ENCODE measurements at places on chromosomes 7 and 10.

- no peak for DNase-seq
Measured at GRCh38 chr7:10579561-10579960, 394.1 kb upstream of the PHF14 start.

GRCh38 chr10:62503872-62504271, 129.7 kb downstream of the ZNF365 start:
- no peak for DNase-seq

- DNase-seq: no peak
Measured at GRCh38 chr7:94056796-94057207, 52.6 kb upstream of the BET1 start.

DNA sequence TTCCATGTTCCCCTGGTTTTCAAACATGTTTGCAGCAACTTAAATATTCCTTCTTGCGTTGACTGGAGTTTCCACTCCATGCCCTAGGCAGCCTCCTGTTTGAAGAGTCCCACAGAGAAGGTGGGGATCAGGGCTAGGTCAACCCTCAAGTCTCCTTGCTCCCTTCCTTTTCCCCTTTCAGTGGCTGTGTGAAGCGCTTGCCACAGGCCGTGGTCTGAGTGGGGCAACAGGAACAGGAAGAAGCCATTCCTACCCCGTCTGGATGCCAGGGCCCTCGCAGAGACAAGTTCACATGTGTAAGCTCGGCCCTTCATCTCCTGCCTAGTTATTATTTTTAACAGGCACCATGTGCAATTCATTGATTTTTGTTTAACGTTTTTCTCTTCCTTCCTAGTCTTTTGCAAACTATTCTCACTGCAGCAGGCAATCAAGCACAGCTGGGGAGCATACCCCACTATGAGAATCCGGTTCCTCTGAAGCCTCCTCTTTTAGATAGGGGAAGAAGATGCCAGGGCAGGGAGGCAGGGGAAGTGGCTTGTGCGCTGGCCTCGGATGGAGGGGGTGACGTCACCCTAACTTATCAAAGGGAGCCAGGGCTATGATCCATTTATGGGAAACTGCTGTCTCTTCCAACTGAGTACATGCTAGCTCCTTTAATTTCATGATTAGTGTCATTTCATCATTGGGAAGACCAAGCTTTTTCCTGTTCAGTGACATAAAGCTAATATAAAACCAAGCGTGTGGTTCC, 64.2 kb downstream of the PRLHR start:
- no peak for DNase-seq

GRCh38 chr7:82080254-82080927, 310.5 kb upstream of the HGF start:
- DNase-seq: no peak

DNA sequence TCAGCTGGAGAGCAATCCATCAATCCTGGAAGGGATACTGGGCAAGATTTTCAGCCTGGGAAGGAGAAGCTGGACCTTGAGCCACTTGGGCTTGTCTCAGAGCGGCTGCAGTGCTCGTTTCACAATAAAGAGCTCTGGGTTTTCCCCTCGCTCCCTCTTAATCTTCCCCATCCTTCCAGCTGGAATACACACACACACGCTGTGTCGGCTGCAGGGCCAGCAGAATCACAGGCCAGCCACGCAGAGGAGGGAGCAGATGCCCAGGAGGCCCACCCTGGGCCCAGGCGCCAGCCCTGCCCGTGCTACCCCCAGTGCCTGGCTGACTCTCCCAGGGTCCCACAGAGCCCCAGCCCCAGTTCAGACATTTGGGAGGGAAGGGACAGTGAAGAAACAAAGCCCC, 255.1 kb downstream of the TNS3 start:
- DNase-seq: no peak

- peak; percentile 83 for DNase-seq
Measured at GRCh38 chr10:101297901-101298486, 56.0 kb upstream of the BTRC start.

- no peak for DNase-seq
Measured at GRCh38 chr10:101570428-101571270, 17.4 kb downstream of the POLL start.

GRCh38 chr7:131157530-131158243, 170.0 kb upstream of the MKLN1 start:
- no peak for DNase-seq

- DNase-seq: peak; percentile 42
Measured at GRCh38 chr7:80883154-80884025, 35.5 kb downstream of the SEMA3C start.

GRCh38 chr7:103893350-103893749, 96.1 kb downstream of the RELN start:
- DNase-seq: no peak

DNA sequence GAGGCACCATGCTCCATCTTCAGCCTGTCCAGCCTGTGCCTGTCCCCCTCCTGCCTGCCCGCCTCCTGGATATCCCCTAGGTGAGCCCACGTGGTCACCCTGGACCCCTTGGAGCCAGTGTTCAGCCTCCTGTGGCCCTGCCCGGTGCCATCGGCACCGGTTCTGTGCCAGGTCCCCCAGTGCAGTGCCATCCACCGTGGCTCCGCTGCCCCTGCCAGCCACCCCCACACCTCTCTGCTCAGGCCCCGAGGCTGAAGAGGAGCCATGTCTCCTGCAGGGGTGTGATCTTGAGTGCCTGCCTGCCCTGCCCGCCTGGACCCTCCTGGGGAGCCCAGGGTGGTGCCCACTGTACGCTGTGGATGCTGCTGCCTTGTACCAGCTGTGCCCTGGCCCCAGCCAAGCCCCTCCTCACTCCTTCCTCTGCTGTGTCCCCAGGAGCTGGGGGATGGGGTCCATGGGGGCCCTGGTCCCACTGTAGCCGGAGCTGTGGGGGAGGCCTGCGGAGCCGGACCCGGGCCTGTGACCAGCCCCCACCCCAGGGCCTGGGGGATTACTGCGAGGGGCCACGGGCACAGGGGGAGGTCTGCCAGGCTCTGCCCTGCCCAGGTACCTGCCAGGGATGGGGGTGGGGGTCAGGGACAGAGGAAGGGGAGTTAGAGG, 26.2 kb upstream of the ZNF862 start:
- DNase-seq: no peak

DNA sequence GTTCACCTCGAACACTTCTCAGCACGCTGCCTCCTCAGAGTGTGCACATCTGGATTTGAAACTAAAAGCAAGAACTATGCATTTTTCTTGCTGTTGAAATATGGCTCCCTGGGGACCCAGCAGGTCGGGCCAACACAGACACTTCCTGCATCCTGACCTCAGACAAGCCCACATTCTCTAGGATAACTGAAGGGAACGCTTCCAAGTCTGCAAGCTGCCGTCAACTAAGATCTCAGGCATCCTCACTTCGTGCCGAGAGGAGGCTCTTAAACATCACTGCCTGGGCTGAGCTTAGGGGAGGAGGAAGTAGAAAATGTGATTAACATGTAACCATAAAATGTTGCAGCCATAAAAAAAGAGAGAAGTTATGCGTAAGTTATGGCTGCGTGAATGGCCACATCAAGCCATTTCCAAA, 65.5 kb downstream of the PYROXD2 start:
- DNase-seq: no peak

DNA sequence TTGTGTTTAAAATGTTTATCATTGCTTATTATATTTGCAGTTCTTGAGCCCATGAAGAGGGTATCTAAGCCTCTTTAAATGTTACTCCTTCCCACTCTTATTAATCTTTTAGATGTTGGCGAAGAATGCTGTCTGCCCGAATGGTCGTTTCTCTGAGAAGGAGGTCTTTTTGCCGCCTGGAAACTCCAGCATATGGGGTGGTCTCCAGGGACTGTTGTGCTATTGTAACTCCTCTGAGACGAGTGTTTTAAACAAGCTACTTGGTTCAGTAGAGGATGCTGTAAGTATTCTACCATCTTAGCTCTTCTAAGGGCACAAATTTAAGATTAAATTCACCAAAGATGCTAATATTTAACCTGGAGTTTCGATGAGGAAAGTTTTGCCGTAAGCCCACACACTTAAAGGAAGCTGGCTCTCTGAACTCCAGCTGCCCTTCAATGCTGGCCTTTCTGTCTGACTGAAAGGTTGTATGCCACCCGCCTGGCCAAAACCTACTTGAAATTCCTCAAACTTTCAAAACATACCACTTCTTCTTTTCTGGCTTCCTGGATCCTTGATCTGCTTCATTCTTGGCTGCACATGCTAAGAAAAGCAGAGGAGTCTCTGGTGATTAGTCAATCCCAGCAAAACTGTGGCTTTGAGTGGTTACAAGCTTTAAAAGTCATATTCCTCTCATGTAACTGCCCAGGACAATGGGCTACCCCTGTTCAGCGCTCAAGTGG, 74.7 kb downstream of the ABCA13 start:
- DNase-seq: no peak

- DNase-seq: no peak
Measured at GRCh38 chr10:21700474-21700873, 166.4 kb downstream of the MLLT10 start.

GRCh38 chr7:98252425-98253054, 508 bp upstream of the TECPR1 start:
- DNase-seq: no peak

- no peak for DNase-seq
Measured at GRCh38 chr7:7848246-7848645, 120.3 kb upstream of the GLCCI1 start.

- peak; percentile 5 for DNase-seq
Measured at GRCh38 chr7:84675633-84676034, 481.0 kb upstream of the SEMA3A start.

DNA sequence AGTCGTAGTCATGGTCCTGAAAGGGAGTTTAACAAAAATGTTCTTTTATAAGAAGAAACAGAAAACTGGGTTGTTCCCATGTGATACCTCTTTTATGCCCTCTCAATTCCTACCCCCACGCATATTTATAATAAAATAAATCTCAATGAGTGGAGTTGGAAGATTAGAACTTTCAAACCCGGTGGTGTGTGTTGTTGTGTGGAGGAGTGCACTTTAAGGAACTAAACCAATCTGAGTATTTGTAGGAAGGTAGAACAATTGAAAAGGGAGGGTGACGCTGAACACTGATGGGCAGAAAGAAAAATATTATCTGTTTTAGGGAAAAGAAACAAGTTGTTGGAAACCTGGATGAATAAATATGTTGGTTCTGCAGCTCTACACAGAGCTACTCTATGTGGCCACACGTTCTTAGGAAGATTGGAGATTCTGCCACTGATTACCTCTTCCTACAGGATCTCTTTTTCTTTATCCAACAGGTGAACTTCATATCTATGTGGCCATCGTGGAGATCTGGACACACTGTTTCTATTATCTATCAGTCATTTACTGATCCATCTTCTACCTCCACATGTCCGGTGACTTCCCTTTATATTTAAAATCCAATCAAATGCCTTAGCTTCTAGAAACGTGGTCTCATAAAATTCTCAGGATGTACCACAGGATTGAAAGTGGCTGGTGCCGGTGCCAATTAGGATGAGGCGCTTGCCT, 13.1 kb upstream of the GATA3 start:
- no peak for DNase-seq

- DNase-seq: no peak
Measured at GRCh38 chr10:90983914-90984549, 63.1 kb upstream of the ANKRD1 start.

DNA sequence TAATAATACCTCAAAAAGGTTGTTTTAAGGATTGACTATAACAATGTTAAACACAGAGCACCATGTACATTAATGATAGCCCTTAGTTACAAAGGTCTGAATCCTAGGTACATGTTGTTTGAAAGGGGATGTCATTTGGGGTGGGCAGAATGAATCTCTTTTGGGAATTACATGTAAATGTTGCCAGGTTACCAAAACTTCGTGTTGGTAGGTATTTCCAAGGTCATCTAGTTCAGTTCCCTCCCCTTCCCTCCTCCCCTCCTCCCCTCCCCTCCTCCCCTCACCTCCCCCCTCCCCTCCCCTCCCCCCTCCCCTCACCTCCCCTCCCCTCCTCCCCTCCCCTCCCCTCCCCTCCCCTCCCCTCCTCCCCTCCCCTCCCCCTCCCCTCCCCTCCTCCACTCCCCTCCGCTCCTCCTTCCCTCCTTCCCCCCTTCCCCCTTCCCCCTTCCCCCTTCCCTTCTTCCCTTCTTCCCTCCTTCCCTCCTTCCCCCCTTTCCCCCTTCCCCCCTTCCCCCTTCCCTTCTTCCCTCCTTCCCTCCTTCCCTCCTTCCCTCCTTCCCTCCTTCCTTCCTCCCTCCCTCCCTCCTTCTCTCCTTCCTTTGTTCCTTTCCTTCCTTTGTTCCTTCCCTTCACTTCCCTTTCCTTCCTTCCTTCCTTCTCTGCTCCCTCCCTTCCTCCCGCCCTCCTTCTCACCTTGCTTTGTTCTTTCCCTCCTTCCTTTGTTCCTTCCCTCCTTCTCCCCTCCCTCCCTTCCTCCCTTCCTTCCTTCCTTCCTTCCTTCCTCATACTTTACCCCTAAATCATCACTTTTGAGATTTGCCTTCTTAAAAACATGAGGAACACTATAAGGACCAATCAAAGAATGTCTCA, 8.1 kb downstream of the VTI1A start:
- DNase-seq: no peak

GRCh38 chr10:110553905-110554304, 13.6 kb upstream of the SMC3 start:
- DNase-seq: no peak

GRCh38 chr7:682810-683209, 43.7 kb upstream of the DNAAF5 start:
- DNase-seq: no peak

DNA sequence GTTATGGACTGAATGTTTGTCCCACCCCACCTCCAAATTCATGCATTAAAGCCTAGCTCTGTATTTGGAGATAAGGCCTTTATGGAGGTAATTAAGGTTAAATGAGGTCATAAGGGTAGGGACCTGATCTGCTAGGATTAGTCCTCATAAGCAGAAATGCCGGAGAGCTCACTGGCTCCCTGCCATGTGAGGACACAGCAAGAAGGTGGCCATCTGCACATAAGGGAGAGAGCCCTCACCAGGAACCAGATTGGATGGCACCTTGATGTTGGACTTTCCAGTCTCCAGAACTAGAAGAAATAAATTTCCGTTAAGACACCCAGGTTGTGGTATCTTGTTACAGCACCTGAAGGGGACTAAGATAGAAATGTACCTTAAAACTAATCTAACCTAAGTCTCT, 816.1 kb upstream of the C7orf33 start:
- DNase-seq: no peak

- no peak for DNase-seq
Measured at GRCh38 chr10:46560952-46561351, 4.5 kb upstream of the GPRIN2 start.

GRCh38 chr10:124357561-124357885, 61.2 kb downstream of the OAT start:
- no peak for DNase-seq

DNA sequence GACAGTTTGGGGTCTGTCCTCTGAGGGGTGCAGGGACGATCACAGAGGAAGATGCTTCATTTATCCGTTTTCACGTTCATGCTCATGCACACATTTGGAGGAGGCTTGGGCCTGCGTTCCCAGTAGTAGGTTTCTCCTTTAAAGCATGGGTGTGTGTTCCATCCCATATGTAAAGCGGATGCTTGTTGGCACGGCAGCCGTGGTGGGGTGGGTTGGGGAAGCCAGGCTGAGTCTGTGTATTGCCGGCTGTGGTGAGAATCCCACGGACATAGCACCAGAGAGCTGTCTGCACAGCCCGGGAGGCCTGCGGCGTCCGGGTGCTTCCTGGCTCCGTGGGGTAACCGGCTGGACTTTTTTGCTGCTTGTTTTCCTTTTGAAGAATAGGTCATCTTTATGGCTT, 440 bp downstream of the JAKMIP3 start:
- DNase-seq: no peak

- DNase-seq: no peak
Measured at GRCh38 chr7:81623251-81623855, 146.5 kb downstream of the HGF start.

All from HEK293T (cell line).